Ecto neural progenitor cell (in vitro differentiated cells): ENCODE measurements at places on chromosomes 5 and 9.
A peak's percentile ranks its signal among the peaks of the same experiment; 100 is the strongest.

GRCh38 chr5:95591490-95591901 is 28.4 kb upstream of the GPR150 start:
- DNase-seq, result no peak

DNA sequence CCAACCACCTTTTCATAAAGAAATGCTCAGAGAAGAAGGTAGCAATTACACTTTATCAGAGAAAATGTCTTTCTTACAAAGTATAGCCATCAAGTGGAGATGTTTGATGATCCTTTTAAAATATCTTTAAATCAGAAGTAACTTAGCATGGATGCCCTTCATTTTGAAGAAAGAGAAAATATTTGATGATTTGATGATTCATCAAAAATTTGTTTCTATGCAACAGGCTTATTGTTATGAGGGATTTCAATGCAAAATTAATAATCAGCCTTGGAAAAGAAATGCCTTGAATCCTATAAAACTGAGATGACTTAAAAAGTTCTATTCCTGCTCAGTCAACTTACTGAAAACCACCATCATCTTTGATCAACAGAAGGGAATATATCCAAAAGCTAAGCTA is 291.6 kb downstream of the MLLT3 start:
- DNase-seq, result no peak

DNA sequence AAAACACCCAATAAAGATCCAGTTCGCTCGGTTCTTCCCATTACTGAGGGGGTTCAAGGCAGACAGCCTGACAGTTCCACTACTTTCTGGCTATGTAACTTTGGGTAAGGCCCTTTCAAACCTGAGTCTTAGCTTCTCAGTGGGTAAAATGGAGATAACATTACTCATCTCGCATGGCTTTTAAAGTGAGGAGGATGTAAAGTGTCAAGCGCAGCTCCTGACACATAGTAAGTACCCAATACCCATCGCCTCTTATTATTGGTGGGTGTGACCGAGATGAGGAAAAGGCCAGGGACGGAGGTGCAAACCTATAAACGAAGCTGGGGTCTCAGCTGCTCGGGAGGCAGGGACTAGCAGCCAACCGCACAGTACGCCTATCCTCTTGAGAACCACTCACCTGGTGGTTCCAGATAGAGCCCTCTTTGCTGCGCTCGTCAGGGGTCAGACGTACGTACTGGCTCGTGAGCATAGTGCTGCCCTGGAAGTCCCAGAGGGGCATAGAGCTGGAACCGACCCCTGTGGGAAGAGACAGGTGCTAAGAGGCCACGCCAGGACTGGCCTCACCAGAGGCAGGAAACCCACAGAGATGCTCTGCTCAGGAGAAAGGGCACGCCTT is 584 bp downstream of the LMAN2 start:
- DNase-seq, result no peak

DNA sequence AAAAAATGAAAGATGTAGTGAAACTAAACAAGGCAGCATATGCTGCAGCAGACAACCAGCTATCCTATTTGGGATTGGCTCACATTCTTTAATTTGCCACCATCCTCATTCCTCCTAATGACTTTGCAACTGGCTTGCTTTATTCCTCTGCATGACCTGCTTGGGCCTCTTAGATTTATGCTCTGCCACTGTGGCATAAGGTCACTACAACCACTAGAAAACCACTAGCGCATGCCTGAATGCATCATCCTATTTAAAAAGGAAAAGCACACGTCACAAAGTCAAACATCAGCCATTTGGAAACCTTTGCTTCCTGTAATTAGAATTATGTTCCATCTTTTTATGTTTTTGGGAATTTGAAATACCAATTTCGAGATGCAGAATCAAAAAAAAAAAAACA is 40.8 kb upstream of the CCDC152 start:
- no peak for DNase-seq

DNA sequence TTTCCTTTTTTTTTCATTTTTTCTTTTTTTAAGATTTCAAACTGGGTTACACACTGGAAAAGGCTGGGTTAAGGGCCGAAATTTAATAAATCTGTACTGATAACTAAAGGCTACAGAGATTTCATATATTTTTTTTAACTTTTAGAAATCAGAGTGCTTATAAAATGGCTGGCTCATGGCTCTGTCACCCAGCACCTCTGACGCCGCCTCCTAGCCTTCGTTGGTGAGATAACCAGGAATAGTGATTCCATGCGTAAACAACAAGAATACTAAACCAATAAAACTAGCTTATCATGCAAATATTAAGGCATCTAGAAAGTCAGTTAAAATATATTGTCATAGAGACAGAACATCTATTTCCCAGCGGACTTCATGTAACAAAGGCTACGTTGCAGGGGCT is 226.4 kb downstream of the NFIB start:
- no peak for DNase-seq

- no peak for DNase-seq
These were observed 125.4 kb upstream of the BOD1 start for GRCh38 chr5:173741729-173742431.

GRCh38 chr9:19989213-19989612 is 200.4 kb upstream of the SLC24A2 start:
- DNase-seq, result no peak

- DNase-seq, result no peak
These were observed 28.2 kb downstream of the YIPF5 start for GRCh38 chr5:144142139-144142823.

GRCh38 chr5:180391276-180391675 is 38.1 kb upstream of the GFPT2 start:
- no peak for DNase-seq

DNA sequence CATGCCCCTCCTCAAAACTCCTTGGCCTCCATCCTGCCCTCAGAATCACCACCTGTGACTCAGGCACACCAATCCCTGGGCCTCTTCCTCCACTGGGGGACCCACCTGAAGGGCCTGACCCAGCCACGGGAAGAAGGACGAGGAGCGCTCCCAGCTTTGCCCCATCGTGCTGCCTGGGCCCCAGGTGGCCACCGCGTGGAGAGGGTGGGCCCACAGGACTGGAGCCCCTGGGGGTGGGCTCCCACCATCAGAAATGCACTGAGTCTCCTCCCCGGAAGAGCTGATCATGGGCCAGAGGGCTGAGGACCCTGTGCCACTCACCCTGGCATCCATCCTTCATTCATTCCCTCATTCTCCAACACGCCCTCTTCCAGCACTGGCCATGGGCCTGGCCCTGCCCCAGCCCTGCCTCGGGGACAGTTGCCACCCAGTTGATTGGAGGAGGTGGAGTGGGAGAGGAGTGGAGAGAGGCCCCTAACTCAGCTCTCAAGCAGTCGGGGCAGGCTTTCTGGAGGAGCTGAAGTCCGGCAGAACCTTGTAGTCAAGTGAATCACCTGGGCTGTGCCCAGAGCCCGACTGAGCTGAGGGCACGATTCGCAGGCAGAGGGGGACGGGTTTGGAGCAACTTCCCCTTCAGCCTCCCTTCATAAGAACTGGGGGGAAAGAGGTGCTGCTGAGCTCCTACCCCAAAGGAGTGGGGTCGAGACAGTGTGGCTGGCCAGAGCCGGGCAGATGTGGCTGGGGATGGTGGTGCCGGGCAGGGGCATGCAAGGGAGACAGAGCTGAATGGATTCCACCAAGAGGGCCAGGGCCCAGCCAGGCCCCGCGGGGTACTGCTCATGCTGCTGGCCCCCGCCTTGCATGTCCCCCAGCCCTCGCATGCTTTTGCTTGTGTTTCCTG is 29.6 kb downstream of the DNM1 start:
- no peak for DNase-seq

- no peak for DNase-seq
These were observed 41.7 kb downstream of the KLF4 start for GRCh38 chr9:107447834-107448233.

DNA sequence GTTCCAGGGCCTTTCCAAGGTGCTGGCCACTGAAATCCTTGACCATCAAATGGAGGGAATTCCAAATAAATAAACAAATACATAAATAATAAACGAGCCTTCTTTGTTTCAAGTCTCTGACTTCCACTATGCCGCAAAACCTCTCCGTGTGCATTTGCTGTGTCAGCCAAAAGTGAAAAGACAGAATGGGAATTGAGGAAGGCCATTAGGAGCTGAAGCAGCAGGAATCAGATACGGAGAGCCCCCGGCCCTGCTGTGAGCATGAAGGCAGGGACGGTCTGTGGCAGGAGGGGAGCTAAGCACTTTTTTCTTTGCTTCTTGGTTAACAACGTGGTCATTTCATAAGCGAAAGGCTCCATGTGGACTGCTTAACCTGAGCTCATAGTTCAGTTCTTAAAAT is 26.1 kb downstream of the PLPPR1 start:
- peak; percentile 50 for DNase-seq

- no peak for DNase-seq
These were observed 15.5 kb upstream of the CCNJL start for GRCh38 chr5:160327818-160328217.

- no peak for DNase-seq
These were observed 363.3 kb upstream of the MEF2C start for GRCh38 chr5:89246252-89246651.

DNA sequence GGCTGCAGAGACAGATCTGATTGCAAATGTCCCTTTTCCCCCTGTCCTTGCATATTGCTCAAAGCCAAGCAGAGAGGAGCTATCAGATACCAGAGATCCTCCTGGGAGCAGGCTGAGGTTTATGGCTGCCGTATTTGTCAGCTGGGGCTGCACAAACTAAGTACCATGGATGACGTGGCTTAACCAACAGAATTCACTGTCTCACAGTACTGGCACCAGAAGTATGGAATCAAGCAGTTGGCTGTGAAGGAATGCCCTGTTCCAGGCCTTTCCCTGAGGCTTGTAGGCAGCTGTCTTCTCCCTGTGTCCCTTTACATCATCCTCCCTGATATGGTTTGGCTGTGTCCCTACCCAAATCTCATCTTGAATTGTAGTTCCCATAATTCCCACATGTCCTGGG is 2.6 kb downstream of the CFAP90 start:
- DNase-seq, result no peak

- no peak for DNase-seq
These were observed 78.1 kb upstream of the HMHB1 start for GRCh38 chr5:143733665-143734455.

- no peak for DNase-seq
These were observed 318.4 kb downstream of the MAN2A1 start for GRCh38 chr5:110008131-110008530.

GRCh38 chr9:133553973-133554713 is 19.6 kb downstream of the ADAMTSL2 start:
- DNase-seq, result no peak

DNA sequence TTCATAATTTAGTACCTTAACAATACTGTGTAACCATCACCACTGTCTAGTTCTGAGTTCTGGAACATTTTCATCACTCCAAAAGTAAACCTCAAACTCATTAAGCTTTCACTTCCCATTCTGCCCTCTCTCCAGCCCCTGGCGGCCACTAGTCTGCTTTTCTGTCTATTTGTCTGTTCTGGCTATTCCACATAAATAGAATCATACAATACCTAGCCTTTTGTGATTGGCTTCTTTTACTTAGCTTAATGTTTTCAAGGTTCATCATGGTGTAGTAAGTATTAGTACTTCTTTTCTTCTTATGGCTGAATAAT is 138.7 kb downstream of the RAPGEF6 start:
- DNase-seq, result no peak

GRCh38 chr9:101472891-101473290 is 37.3 kb upstream of the ALDOB start:
- DNase-seq, result no peak

GRCh38 chr5:38463634-38464521 is 92.6 kb downstream of the LIFR start:
- DNase-seq, result no peak

DNA sequence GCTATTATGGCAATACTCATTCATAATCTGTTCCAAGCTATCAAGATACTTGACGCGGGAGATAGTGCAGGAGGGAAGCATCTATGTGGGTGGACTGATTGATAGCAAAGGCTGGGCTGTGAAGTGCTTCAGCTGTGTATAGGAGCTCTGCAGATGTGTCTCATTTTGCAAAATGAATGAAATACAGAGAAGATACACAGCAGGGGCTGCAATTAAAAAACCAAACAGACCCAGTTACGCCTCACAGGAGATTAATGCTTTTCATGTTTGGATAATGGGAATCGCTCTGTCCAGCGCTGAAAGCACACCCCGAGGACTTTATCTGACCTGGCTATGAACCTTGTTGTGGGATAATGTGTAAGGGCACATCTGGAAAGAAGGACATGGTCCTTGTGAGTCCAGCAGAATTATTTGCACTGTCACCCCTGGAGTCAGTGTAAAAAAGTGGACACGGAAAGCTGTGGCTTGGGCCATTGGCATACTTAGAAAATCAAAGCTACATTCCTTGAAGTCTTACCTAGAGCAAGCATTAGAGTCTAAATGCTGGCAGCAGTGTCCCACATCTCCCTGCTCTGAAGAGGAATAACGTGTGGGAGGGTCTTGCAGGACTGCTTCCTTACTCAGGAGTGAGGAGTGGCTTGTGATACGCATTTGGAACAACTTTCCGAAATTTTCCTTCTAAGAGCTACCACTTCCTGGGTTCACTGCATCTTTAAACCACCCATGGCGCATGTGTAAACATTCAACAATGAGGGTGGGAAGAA is 2.6 kb downstream of the SH3RF2 start:
- DNase-seq, result no peak

DNA sequence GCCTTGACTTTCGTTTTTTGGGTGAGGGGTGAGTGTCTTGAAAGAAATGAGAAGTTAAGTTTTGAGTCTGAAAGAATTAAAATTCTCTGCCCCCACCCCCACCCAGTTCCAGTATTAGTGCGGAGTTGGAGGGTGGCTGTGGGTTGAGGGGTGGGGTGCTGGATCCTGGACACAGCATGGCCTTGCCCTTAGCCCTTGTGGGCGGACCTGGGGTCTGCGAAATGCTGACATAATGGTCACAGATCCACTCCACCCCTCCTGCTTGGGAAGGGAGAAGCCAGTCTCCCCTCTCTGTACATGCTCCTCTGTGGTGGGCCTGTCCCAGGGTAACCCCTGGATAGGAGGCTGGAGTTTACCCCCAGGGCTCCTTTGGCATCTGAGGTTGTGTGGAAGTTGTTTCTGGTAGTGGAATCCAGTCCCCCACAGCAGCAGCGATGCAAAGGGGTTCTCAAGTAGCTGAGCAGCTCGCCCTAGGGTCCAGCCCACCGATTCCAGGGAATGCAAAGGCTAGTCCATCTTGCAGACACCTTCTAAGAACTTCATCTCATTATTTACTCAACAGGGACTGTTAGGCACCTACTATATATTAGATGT is 42.8 kb upstream of the TCF7 start:
- DNase-seq, result no peak

DNA sequence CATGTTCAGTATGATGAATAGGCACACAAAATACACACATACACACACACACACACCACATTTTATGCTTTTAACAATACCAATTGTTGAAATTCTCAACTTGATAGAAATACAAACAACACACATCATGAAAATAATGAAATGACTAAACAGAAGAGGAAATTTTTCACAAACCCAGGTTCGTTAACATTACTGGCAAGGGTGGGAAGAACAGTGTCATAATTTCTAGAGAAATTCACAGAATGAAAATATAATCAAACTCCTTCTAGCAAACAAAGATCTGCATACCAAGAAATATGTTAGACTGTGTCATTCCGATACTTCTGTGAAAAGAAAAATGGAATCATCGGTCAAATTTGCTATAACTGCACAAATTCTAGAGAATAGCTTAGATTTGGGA is 41.9 kb downstream of the ST8SIA4 start:
- no peak for DNase-seq

GRCh38 chr5:78964889-78965288 is 20.2 kb downstream of the ARSB start:
- no peak for DNase-seq
